Esophagus squamous epithelium (tissue), 5 donors: ENCODE measurements at places on chromosomes 11 and 22.

DNA sequence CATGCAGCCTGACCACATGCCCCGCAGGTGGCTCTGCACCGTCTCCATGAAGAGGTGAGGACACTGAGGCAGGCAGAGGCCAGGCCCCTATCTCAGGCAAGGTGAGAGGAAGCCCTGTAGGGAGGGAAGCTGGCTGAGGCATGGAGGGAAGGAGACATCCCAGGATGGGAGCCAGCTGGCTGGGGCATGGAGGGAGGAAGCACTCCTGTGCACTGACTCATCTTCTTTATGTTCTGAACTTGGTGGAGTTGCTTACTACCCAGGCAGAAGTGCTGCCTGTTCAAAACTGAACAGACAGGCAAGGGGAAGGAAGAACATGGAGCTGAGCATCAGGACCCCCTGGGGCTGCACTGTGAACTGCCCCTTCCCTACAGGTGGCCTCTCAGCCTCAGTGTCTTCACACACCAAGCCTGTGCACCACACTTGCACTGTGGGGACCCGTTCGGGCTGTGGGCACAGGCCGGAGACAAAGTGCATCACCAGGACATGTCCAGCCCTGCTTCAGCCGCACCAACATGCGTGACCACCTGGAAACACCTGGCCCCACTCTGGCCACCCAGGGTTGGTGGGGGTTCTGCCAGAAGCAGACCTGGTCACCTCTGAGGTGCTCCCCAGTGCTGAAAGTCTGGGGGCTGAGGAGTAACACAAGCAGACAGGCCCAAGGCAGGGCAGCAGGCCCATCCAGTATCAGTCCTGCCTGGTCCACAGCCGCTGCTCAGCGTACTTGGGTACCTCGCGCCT, 55.5 kb downstream of the DGCR2 start:
- no peak for DNase-seq

DNA sequence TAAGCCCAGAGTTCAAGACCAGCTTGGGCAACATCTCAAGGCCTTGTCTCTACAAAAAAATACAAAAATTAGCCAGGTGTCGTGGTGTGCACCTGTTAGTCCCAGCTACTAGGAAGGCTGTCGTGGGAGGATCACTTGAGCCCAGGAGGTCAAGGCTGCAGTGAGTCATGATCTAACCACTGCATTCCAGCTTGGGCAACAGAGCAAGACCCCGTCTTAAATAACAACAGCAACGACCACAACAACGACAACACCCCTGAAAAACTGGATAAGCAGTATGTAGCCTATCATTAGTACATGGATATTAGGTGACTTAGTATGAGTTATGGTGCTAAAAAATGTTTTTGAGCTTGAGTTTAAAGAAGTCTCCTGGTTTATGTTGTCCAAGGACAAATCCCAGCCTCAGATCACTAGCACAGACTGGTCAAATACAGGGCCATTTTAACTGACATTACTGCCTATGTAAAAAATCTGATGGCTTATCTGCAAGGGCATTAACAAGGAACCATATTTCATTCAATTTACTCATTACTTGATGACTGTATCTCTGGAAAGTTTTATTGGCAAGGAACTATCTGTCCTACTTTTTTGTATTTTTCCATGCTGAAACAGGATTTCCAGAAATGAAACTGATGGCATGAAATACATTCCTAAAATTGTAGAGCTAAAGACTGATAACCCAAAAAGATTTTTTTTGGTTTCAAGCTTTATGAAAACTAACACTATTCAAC, 23.4 kb downstream of the C2CD3 start:
- no peak for DNase-seq

DNA sequence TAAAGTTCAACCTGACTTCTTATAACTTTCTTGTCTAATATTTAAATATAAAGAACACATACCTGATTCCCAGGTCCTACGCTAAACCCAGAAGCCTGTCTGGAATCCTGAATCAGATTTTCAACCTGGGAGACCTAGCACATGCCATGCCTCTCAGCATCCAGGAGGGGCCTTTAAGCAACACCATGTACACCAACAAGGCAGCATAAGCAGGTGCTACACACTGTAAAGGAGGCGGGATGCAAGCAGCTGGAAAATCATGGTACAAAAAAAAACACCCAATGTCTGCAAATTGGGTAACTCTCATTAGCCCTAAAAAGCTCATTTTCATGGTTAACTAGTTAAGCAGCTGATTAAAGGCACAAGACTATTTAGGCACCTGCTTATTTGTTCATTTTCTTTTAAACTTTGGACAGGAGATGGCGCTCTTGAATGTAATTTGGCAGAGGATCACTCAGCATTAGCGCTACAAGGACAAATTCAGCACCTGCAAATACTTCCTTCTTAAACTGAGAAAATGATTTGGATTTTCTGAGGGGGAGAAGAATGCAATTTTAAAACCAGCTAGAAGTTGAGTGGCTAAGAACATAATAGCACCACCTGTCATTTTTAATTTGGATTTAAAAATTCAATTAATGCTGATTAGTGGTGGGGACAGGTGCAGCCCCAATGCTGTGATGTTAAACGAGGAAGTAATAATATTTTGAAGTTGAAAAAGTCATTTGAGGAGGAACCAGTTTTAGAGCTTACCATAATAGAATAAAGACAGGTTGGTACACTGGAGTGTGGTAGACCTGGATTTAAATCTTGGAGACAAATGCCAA, 104.0 kb downstream of the FAR1 start:
- DNase-seq = no peak

DNA sequence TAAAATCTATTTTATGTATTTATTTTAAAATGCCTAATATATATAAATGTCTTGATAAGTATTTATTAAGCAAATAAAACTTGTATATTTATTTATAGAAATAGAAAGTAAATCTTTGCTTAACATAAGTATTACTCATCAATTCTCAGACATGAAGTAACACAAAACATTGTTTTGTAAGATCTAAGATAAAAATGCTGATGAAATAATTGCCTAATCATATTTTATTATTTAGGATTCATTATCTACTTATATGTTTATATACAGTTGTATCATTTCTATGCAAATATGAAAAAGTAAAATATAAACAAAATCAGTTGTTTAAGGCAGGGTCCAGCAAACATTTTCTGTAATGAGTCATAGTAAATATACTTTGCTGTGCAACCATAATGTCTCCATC, 507.8 kb upstream of the CNTN5 start:
- no peak for DNase-seq

GRCh38 chr11:94825481-94825880, 57.3 kb downstream of the AMOTL1 start:
- no peak for DNase-seq

DNA sequence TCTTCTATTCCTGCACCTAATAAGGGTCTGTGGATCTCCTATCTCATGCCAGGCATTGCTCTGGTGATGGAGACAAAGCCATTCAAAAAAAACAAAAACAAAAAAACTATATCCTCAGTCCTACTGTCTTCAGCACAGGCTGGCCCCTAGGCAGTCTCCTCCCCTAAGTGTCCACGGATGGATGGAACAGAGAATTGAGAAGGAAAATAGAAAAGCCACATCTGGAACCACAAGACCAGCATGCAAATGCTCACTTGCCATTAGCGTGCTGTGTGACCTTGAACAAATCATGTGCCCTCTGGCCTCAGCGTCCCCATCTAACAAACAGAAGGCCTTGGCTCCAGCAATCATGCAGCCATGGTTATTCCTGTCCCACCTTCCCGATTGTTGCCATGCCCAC, 32.7 kb upstream of the CD82 start:
- no peak for DNase-seq

- DNase-seq = no peak
These were observed 85.3 kb downstream of the GGT1 start for GRCh38 chr22:24688256-24688655.

DNA sequence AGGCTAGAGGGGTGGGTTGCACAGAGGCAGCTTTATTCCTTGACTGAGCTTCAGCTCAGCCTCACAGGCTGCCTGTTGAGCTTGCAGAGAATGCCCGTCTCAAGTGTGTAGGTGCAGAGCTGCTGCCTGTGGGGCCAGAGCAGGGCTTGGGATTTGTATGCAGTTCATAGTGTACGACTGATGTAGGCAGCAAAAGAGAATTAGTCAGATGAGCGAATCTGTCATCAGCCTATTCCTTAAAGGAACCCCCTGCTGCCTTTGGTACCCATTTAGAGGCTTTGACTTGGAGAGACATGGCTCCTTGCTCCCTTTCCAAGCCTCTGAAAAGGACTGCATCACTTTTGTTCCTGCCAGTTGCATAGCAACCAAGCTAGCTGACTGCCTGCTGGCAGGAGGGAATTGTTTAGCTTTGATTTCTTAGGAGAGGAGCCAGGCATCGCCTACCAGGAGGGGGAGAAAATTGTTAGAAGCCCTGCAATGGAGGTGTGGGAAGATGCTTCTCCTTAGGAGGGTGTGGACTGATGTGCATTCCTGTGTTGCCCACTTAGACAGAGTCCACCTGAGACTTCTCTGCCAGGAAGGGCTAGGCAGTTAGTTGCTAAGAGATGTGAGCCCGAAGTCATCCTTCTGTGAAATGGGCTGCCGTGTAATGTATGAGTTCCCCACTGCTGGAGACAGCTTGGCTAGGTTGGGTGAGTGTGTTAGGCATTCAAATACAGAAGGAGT, 10.9 kb downstream of the ACO2 start:
- no peak for DNase-seq

- DNase-seq = no peak
These were observed 253.6 kb upstream of the ANO3 start for GRCh38 chr11:26078231-26078821.

- DNase-seq = no peak
These were observed 18.0 kb downstream of the CXCR5 start for GRCh38 chr11:118901494-118902335.

DNA sequence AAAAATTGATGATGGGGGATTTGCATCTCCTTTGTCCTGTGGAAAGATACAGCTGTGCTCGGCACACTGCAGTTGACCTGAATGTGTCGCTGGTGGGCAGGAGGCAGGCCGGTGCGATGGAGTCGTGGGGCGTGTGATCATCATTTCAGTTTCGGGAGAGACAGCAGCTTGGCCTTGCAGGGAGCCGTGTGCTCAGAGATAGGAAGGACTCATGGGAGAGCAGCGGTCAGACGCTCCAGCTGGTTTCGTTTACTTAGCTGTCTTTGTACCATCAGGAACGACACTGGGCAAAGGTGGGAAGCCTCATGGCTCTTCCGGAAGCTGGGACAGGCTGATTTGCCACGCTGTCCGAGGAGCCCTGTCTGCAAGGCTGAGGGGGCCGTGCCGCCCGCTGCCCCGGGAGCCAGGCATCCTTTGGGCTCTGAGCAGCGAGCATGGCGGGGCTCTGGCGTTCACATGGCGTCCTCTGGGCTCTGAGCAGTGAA, 32.7 kb downstream of the GRAMD4 start:
- no peak for DNase-seq

- no peak for DNase-seq
These were observed 38.3 kb upstream of the NNMT start for GRCh38 chr11:114257621-114258558.

- no peak for DNase-seq
These were observed 581 bp upstream of the AP5B1 start for GRCh38 chr11:65781152-65781961.

- DNase-seq = no peak
These were observed 906.3 kb downstream of the DLG2 start for GRCh38 chr11:84720706-84721402.

GRCh38 chr11:97832451-97832850, 1188.3 kb upstream of the CNTN5 start:
- no peak for DNase-seq

DNA sequence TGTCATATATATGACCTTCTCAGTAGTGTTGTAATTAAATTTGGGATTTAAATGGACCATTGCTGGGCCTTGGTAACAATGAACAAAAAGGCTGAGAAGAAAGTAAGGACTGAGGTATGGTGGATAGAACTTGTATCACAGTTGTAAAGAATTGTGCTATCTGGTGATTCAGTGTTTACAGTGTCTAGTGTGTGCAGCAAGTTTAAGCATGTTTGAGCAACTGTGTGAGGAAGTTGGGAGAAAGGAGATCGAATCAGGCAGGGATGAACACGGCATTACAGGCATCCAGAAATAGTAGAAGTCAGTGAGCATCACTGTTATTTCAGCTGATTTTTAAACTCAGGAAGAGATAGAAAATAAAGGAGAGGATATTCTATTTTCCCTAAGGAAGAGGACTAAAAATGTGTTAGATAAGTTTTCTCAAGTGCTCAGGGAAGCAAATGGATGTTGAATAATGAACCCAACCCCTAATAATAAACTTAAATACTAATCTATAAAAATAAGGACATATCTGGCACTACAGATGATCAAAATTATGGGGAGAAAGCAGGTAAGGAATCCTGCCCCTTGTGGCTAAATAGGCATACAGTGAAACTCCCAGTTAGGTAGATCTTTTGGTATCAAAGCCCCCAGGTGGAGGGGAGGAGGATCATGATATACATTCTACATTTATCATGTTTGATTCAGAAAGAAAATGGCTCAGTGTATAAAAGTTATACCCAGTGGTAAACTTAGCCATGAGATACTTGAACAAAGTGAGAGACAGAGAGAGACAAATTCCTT, 361.0 kb upstream of the ANO3 start:
- DNase-seq = no peak

- DNase-seq = no peak
These were observed 58.5 kb downstream of the STIM1 start for GRCh38 chr11:3913921-3914320.

DNA sequence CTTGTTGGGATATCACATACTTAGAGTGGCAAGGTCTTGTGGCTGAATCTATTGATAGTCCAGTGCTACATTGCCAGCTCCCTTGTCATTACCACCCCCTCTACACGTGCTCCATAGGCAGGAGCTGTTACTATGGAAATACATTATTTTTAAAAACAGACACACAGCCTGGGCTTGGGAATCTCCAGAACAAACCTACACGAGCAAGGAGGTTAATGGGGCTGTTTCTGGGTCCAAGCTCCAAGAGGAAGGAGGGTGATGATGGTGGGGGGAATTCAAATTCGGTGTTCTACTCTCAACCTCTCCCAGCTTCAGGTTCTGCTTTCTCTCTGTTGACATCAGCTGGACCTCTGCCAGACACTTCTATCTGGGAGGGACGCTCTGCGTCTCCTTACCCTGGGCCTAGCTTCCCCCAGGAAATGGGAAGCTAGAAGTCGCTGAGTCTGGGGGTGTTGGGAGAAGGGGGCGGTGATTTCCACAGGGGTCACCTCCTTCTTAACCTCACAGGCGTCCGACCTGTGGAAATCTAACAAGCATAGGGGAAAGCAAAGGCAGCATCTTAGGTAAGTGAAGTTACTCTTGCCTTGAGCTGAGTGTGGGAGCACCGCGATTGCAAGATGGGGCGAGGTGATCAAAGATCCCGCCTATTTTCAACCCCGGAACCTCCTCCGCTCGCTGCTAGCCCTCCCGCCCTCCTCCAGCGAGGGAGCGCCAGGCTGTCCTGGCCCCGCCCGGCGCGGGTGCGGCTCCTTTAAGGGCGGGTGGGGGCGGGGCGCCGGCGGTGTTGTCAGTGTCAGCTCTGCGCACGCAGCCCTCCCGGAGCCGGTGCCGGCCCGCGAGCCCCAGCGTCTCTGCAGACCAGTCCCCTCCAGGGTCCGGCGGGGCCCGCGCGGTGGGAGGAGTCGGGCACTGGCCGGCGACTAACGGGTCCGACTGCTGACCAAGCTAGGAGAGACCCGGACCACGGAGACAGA, at the start of gene C2CD2L:
TSS of gene C2CD2L (plus strand) at position 781 of the 974 bp plus-strand sequence. CDS start 398 bp downstream, outside the sequence.
- DNase-seq = peak; percentile 81
